LNCaP clone FGC (cell line): ENCODE measurements at places on chromosomes 4 and X.

- no peak for DNase-seq
Observed at GRCh38 chr4:1396806-1397455, 9.3 kb downstream of the NKX1-1 start.

DNA sequence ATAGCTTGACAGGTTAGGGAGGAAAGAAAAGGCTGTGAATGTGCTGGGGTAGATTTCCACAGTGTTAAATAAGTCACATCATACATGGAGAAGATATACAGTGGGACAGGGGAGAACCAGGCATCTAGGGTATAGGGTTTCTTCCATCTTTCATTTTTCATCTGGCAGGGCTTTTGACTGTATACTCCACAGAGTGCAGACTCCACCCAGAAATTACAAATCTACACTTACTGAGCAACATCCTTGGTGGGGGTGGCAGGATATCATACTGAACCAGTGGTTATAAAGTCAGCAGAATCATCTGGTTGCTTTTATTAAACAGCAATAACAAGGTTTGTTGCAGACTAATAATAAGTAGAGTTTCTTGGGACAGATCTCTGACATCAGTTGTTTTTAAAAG is 154.2 kb downstream of the NPNT start:
- no peak for DNase-seq

DNA sequence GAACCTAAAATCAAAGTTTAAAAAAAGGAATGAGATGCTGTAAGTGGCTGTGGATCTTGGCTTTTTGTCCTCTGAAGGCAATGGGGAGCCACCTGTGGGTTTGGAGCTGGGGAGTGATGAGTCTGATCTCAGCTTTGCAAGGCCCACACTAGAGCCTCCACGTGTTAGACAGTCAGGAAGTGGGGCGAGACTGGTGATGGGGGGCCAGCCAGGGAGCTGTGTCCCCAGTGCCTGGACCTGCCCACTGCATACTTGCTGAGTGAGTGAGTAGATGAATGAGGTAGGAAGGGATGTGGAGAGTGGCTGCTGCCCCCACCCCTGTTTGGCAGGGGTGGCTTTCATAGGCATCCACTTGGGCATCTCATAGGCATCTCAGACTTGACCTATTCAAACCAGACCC is 84.0 kb downstream of the NHSL2 start:
- DNase-seq: no peak

DNA sequence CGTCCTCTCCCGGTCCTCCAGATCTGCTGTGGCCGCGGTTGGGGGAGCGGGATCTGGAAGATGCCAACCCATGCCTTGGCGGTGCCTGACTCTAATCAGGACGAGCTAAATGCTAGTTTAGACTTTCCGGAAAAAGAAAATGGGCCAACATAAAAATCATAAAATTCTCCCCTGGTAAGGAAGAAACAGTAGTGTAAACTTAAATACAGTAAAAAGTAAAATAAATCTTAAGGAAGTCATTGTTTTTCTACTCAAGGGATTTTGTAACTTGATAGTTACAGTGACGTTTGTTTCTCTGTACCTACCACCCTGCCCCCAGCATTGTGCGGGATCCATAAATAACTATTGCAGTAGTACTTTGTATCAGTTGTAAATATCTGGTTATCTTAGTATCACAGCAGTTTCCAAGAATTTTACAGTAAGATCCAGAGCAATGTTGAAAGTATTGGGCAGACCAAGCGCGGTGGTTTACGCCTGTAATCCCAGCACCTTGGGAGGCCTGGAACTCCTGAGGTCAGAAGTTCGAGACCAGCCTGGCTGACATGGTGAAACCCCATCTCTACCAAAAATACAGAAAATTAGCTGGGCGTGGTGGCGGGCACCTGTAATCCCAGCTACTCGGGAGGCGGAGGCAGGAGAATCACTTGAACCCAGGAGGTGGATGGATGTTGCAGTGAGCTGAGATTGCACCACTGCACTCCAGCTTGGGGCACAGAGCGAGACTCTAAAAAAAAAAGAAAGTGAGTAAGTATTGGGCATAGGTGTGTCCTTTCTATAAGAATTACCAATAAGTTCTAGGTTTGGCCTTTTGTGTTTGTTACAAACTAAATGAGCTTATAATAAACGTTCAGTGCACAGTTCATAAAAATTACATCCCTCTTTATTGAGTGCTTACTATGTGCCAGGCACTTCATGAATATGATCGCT is 1.0 kb upstream of the PLA2G12A start:
- no peak for DNase-seq

GRCh38 chr4:42844422-42845070 is 48.0 kb upstream of the GRXCR1 start:
- DNase-seq: no peak

- no peak for DNase-seq
Observed at GRCh38 chrX:150018931-150019361, 80.7 kb upstream of the EOLA2 start.

- DNase-seq: no peak
Observed at GRCh38 chr4:42436928-42437565, 39.8 kb downstream of the SHISA3 start.

DNA sequence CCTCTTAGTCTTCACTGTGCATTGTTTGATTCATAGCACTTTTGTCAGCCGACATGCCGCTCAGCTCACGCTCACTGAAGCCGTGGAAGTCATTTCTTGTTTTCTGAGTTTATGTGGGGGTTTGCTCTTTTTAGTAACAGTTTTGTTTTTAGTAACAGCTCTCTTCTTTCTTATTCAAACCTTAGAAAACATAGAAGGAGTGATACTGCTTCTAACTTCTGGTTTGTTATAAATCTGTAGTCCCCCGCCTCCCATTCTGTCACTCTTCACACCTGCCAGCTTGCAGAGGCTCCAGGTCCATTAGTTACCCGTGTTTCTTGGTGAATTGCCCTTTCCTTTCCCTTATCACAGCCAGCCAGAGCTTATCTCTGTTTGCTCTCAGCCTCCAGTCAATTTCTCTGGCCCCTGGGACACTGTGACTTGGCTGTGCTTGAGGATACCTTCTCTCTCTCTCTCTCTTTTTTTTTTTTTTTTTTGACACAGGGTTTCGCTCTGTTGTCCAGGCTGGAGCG is 50.5 kb downstream of the GRK4 start:
- DNase-seq: no peak

DNA sequence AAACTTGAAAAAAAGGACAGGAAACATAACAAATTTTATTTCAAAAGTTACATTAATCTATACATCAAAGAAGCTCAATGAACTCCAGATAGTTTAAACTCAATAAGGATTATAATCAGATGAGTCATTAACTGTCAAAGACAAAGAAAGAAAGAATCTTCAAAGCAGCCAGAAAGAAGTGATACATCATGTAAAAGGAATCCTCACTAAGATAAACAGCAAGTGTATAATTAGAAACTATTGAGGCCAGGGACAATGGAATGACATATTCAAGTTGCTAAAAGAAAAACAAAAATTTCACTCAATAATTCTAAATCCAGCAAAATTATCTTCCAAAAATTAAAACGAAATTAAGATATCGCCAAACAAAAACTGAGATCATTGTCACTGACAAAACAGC is 161.6 kb upstream of the NWD2 start:
- DNase-seq: no peak

DNA sequence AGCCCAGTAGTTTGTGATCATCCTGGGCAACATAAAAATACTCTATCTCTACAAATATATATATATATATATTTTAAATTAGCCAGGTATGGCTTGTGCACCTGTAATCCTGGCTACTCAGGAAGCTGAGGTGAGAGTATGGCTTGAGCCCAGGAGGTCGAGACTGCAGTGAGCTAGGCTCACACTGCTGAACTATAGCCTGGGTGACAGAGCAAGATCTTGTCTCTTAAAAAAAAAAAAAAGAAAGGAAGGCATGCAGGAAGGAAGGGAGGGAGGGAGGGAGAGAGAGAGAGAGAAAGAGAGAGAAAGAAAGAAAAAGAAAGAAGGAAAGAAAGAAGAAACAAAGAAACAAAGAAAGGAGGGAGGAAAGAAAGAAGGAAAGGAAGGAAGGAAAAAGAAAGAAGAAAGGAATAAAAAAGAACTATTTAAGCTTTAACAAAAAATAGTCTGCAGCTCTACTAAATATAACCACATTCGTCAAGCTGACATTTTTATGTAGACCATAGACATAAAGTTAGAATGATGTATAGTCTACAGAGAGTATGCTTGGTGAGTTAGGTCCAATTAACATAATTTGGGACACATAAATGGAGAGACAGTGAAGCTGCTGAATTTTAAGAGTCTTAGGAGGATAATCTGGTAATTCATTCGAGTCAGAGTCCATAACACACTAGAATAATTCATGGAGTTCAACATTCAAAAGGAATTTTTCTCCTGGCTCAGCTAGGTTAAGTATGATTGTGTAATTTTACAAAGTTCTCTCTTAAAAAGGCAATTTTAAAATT is 111.9 kb downstream of the GLRA3 start:
- DNase-seq: no peak

DNA sequence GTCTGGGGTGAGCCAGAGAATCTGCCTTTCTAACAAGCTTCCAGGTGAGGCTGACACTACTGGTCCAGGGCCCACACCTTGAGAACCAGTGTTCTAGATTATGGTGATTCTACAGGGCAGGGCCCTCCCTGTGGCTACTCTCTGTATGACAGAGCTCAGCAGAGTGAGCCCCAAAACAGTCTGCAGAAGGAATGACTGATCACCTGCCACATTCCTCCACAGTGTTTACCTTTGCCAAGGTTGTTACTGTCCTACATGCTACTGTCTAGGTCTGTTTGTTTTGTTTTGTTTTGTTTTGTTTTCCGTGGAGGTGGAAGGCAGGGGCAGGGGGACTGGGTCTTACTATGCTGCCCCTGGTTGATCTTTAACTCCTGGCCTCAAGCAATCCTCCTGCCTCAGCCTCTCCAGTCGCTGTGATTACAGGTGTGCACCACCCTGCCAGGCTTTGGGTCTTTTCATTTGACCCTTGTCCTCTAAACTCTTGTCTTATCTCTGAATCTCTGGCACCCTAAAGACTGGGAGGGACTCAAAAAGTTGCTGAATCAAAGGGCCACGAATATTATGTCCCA is 45.1 kb downstream of the MAP7D2 start:
- DNase-seq: no peak

DNA sequence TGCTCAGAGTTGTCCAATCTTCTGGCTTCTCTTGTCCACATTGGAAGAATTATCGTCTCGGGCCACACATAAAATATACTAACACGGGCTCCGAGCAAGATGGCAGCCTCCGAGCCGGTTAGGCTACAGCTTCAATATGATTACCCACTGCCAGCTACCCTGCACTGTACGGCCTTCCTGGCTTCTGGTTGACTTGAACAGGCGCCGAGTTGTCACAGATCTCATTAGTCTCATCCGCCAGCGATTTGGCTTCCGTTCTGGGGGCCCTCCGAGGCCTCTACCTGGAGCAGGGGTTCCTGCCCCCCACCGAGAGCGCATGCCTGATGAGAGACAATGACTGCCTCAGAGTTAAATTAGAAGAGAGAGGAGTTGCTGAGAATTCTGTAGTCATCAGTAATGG is 101.2 kb upstream of the NUDT6 start:
- no peak for DNase-seq

DNA sequence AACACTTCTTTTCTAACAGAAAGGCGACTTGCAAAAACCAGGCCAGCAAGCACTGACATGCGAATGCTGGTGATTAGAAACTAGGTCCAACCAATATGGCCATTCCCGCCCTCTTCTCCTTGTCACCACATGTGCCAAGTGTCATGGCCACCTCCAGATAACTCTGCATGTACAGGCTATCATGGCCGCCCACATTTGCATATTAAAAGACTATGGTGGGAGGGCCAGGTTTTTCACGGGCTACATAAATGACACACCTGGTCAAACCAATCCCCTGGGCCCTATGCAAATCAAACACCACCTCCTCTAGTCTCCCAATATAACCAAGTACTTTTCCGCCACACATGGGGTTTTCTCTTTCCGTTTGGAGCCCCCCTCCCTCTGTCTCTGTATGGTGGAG is 40.1 kb downstream of the NUDT11 start:
- DNase-seq: no peak

GRCh38 chrX:13506574-13506973 is 62.8 kb upstream of the EGFL6 start:
- no peak for DNase-seq

- DNase-seq: no peak
Observed at GRCh38 chr4:11175374-11175773, 253.3 kb downstream of the HS3ST1 start.

DNA sequence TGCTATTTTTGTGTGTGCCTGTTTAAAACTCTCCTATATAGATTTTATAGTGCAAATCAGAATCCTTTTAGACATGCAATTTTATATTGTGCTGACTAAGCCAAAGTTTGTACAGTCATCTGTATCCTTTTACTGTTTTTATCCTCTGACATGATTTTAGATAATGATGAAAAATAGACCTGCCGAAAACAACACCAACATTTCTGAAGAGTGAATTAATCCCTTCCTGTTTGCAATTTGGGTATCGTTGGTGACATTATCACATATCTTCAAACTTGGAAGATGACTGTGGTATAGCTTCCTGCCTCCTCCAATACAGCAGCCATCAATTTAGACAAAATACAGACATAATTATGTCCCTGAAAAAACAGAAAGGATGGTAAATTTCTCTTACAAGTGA is 28.9 kb upstream of the DSPP start:
- no peak for DNase-seq

DNA sequence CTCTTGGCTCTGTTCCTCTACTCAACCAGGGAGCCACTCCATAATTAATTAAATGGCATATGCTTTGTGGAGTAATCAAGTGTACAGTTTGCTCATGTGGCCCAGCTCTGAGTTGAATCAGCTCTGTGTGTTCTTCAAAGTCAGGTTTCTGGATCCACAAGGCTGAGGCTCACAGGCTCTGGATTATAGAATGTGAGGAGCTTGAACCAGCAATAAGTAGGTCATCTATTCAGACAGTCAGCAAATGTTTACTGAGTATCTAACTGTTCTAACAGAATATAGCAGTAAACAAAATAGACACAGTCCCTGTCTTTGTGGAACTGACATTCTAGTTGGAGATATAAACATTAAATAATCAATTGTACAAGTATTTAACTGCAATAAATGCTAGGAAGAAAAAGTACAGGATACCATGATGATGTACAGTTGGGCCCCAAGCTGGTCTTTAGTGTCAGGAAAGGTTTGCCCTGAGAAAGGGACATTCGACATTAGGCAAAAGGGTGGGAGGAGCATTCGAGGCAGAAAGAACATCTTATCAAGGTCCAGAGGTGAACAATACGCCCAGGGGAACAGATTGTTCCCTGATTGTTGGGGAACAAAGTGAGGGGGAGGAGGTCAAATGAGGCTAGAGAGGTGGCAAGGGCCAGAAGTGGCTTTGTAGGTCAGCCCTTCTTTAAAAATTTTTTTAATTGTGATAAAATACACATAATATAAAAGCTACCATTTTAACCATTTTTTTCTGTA is 20.5 kb upstream of the TSR2 start:
- no peak for DNase-seq

DNA sequence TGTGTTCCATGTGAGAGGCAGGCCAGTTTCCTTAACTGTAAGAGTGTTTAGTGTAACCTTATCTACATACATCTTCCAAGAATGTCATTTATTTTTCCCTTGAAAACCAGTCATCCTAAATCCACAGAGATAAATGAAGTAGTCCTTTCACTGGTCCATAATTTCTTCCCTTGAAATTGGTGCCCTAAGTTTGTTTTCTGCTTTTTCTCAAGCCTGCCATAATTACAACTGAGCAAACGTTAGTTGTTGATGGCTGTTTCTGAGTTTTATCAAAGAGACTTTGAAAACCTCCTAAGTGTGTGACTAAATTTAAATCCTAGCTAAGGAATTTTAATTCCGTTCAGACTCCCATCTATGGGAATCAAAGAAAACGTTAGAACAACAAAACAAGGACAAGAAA is 3.6 kb upstream of the TDO2 start:
- no peak for DNase-seq
